CD4-positive, CD25-positive, alpha-beta regulatory T cell (primary cell): ENCODE measurements at places on chromosomes 12 and 14. TPM values are rescaled to one million over a fixed set of nuclear protein-coding genes. Genes with fewer than 3 reads are reported as not detected.

Gene FAM181A
- total RNA-seq = not detected

Gene IL25
- not detected for total RNA-seq

GRCh38 chr12:22624548-22624869 lies 462 bp upstream of the ETNK1 start:
- peak overlapping the region; percentile 90 for H3K4me3 ChIP-seq
- no peak for DNase-seq
- H3K27ac ChIP-seq = peak overlapping the region; percentile 90
- no peaks in the 10 kb centered on the region for H3K36me3 ChIP-seq
- peaks cover 5% of the 10 kb centered on the region for H3K27me3 ChIP-seq

DNA sequence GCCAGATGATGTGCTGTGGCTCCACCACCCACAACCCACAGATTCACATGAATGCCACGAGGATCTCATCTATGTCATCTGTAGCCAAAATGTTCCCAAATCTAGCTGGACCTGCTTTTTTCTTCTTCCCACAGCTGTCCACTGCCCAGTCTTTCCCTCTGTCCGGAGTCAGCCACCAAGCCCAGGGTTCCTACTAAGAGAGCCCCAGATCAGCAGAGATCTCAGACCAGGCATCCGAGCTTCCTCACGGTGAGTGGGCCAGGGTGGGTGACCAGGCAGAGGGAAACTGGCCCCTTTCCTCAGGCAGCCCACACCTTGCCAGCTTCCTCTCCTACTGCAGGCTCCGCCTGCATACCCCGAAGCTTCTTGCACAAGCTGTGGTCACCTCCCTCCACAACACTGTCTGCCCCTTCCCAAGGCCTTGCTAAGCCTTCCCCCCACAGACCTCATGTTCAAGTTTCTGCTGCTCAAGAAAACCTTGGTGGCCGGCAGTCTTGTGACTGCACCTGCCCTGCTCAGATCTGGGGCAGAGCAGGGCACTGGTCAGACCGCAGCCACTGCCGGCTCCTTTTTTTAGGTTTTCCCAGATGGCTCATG lies 81.4 kb downstream of the ACTN1 start:
- H3K27me3 ChIP-seq = no peaks in the 10 kb centered on the region
- H3K4me1 ChIP-seq = no peaks in the 10 kb centered on the region
- H3K36me3 ChIP-seq = peaks cover 27% of the 10 kb centered on the region
- DNase-seq = no peak
- no peak overlapping the region for H3K27ac ChIP-seq
- H3K4me3 ChIP-seq = no peak overlapping the region

- H3K27me3 ChIP-seq = peaks cover 6% of the 10 kb centered on the region
- H3K4me1 ChIP-seq = no peaks in the 10 kb centered on the region
- DNase-seq = no peak
- no peak overlapping the region for H3K4me3 ChIP-seq
Measured at GRCh38 chr14:72182708-72183432, 250.6 kb downstream of the RGS6 start.

GRCh38 chr12:70852416-70853150 lies 68.0 kb downstream of the PTPRR start:
- no peak overlapping the region for H3K4me3 ChIP-seq
- H3K27me3 ChIP-seq = no peaks in the 10 kb centered on the region
- no peak for DNase-seq
- H3K27ac ChIP-seq = no peak overlapping the region
